ENCODE measurements at places on chromosomes 4 and X.

GRCh38 chr4:38703635-38704034, 39.6 kb downstream of the KLF3 start:
- no peak for DNase-seq

DNA sequence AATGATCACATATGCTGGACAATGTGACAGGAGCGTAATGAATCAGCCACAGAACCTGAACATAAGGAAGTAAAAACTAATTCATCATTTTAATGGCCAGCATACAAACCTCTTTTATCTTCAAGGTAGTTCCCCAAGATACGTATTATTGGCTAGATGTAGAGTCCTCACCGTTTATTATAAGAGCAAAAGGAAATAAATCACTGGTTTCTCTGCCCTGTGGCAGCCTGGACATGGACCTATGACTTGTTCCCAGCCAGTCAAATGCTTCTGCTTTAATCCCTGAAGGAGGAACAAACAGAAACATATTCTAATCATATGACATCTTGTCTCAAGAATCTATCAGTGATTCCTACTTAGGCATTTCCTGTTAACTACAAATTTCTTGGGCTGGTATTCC, 86.8 kb upstream of the FAM241A start:
- DNase-seq: no peak

DNA sequence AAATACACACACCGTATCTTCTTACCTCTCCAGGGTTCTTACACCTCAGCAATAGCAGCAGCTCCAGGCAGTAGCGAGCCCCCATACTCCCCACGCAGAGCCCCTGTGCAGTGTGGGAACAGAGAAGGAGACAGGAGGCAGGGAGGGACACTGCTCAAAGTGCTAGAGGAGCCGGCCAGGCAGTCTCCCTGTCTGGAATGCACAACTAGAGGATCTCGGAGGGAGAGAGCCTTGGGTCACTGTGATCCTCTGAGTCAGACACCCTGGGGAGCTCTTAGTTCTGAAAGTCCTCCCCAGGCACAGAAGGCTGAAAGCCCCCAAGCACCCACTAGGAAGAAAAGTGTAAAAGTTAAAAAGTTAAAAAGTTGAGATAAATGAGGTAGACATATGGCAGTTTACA, 16.0 kb downstream of the AMELX start:
- no peak for DNase-seq

GRCh38 chr4:108821351-108821930, 58.6 kb upstream of the ETNPPL start:
- DNase-seq: no peak

- DNase-seq: no peak
Observed at GRCh38 chr4:20612313-20612712, 87.9 kb upstream of the PACRGL start.

DNA sequence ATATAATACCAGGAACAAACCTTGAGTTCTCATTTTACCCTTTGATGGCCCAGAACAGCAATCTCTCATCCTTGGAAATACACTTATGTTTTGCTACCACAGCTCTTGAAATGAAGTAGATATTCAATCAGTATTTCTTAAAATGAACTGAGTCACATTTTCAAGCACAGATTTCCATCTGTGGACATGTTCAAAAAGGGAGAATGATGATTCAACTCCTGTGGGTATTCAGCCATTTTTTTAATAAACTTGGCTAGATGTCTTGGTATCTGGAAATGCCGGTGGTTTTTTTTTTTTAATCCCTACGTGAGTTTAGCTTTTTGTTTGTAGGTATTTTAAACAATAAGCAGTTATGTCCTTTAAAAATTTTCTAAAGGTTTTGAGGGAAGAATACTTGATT, 64.2 kb upstream of the TRPC5OS start:
- no peak for DNase-seq

- no peak for DNase-seq
Observed at GRCh38 chr4:73194064-73194463, 64.5 kb downstream of the ANKRD17 start.

- DNase-seq: no peak
Observed at GRCh38 chr4:159937595-159937994, 834.7 kb downstream of the RAPGEF2 start.

DNA sequence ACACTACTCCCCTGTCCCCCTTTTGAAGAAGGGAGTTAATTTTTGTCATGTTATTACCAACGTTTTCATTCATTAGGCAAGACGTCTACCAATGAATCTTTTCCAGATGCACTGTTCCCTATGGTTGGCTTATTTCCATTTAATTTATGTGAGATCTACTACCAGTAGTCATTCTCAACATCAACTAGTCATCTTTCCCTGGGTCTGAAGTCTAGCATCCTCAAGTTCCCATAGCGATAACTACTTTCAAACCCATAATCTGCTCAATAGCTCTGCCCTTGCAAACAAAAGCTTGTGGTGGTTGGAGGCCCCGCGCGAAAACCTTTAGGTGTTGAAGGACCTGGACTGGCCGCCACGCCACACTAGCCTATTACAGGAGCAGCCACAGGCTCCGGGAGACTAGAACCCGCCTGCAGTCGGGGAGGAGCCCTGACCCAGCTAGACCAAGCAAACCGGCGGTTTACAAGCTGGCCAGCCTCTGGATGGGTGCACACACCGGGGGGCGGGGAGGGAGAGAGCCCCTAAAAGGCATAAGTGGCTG, 746 bp downstream of the PPAT start:
- peak; percentile 71 for DNase-seq

GRCh38 chrX:39611468-39611867, 486.3 kb downstream of the BCOR start:
- no peak for DNase-seq

DNA sequence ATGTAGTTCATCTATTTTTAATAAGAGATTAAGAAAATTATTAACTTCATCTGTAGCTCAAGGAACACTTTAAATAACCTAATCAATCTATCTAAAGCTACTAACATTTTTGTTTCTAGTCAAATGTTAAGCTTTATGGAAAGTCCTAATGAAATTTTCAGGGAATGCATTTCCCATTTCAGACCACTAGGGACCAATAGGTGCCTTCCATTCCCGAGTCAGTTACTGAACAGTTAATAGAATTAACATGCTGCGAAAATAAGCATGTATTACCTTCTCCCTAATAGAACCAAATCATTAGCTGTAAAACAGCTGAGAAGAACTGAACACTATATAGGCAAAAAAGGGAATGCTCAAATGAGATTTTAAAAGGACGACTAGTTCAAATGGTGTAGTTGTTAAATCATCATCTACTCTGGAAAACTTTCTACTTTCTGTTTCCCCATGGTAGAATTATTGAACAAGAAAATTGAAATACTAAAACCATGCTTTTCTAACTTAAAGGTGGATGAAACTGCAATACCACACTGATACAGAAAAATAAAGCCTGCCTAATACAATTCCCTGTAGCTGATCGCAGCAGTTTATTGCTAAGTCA, 22.5 kb downstream of the STX18 start:
- DNase-seq: no peak

DNA sequence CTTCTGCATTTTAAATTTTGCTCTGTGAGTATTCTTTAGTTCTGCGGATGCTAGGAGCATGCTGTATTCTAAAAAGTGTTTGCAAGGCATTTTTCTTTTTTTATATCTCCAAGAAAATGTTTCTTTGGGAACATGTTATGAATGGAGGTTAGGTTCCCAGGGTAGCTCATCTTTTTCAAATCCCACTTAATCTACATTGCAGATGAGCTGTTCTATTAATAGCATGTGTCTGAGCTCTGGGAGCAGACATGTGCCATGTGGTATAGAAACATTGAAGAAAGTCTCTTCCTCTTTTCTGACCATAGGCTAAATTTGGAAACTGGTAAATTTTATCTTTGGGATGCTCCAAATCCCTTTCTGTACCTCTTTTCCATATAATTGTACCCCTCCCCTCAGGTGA, 23.2 kb downstream of the DIAPH2 start:
- DNase-seq: no peak

DNA sequence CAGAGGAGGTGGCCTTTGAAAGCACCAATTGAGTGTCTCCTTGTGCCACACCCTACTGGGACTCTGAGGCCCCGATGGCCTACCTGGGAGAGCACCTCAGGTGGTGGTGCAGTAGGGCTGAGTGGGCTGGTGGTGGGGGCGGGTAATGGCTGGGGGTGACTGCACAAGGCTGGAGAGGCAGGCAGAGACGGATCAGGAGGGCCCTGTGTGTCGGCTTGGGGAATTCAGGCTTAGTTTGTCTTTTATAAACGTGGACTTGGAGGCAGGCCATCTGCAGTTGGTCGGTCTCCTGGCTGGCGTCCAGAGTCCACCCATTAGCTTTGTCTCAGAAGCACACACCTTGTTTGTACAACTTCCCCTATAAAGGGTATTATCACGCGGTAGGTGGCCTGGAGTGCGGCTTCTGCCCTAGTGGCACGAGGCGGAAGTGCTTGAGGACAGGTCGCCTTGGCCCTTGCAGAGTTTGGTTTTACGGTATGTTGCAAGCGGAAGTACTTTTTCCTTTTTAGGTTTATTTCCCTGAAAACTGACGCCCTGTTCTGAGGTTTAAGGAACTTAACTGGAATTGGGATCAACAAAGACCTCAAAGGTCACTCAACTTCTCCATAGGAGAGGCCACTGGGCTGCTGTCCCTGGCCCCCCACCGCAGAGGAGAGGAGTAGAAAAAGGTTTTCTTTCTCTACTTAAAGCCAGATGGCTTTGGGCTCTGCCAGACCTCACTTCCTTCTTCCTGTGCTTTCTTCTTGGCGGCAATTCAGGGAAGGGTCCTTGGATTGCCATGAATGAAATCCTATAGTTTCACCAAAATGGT, 8.0 kb downstream of the TBC1D14 start:
- DNase-seq: peak; percentile 94

DNA sequence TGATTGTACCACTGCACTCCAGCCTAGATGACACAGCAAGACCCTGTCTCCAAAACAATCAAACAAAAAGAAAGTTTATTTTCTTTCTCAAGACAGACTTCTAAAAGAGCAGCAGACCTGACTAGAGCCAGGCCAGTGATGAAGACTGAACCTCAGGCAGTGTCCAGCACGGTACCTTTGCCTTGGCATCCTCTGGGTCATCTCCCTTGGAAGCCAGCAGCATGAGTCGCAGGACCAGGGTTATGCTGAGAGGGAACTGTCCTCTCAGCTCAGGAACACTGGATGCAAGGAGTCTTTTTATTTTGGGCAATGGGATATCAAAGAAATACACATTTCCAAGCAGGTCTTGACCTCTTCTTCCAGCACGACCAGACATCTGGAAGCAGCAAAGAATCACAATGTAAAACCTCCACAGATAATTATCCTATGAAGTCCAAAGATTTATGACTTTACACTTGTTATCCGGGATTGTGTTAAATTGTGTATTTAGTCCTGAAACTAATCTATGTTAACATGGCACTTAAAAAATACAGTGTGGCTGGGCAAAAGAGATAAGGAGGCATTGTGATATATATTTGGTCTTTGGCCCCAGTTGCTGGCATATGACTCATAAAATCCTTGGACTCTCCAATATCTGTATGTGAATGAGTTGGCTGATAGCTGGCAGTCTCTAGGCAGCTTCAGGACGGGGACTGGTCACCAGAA, 66.0 kb upstream of the DDX60 start:
- DNase-seq: no peak

- no peak for DNase-seq
Observed at GRCh38 chr4:165439344-165439743, 60.5 kb downstream of the CPE start.

DNA sequence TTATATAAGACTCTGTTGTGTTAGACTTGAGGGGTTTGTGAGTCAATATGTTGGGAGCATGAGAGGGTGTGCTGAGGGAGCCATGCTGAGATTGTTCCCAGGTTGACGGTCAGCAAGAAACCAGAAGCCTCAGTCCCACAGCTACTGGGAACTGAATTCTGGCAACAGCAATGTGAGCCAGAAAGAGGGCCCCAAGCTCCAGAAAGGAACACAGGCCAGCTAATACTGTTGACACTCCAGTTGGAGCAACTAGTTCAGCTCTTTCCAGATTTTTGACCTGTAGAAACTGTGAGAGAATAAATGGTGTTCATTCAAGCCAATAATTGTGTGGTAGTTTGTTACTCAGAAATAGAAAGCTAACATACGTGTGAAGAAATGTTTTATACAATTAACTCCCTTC, 17.1 kb downstream of the ADH1A start:
- no peak for DNase-seq

GRCh38 chr4:48780865-48781214, 761 bp upstream of the FRYL start:
- peak; percentile 62 for DNase-seq

GRCh38 chrX:15382813-15383212, 1.4 kb downstream of the VEGFD start:
- no peak for DNase-seq

GRCh38 chr4:57043347-57044251, 64.9 kb downstream of the POLR2B start:
- DNase-seq: no peak

DNA sequence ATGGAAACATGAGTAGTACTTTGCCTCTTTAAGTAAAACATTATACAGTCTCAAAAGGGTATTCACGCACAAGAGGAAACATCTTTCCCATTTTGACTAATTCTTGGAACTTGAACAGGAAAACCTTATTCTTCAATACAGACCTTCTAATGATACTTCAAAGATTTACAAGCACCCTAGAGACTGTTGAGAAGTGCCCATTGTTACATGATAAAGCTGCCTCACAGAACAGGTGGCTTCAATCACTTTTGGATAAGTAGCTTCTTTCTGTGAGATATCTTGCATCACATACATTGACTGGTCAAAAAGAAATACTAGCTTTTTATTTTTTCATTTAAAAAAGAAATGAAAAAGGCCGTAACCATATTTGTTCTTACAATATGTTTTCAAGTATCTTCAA, 219.4 kb downstream of the EPHA5 start:
- no peak for DNase-seq

- no peak for DNase-seq
Observed at GRCh38 chrX:55742649-55743048, 25.1 kb downstream of the RRAGB start.

DNA sequence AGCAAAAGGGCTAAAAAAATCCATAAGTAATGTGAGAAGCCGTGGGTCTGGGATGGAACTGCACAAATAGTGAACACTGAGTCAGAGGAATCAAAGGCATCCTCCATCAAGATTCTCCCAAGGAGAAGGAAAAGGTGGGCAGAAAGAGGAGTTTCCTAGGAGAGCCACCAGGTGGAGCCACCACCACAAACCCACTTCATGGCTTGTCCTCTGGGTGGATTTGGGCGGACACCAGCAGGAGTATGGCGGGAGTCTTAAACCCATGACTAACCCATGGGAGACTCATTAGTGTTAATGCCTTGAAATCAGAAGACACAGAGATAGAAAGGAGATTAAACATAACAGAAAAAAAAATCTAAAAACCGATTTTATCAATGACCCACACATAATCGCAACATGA, 147.7 kb downstream of the SH3KBP1 start:
- peak; percentile 41 for DNase-seq

All from left colon (tissue), 2 donors.